ENCODE measurements at places on chromosomes 2 and 18. TPM values are rescaled to one million over a fixed set of nuclear protein-coding genes. Genes with fewer than 3 reads are reported as not detected.

GRCh38 chr2:201203916-201204654 lies 21.1 kb downstream of the CASP10 start:
- no peak for DNase-seq

DUSP19 gene
- total RNA-seq: 0.67 TPM

RPRM gene
- total RNA-seq: 0.22 TPM

- DNase-seq: no peak
These were observed at the start of gene SPIRE1 for GRCh38 chr18:12657684-12658425. Gene SPIRE1, minus strand, starts transcription at chr18:12658107. Its CDS starts 241 bp downstream, at chr18:12657866.

DNA sequence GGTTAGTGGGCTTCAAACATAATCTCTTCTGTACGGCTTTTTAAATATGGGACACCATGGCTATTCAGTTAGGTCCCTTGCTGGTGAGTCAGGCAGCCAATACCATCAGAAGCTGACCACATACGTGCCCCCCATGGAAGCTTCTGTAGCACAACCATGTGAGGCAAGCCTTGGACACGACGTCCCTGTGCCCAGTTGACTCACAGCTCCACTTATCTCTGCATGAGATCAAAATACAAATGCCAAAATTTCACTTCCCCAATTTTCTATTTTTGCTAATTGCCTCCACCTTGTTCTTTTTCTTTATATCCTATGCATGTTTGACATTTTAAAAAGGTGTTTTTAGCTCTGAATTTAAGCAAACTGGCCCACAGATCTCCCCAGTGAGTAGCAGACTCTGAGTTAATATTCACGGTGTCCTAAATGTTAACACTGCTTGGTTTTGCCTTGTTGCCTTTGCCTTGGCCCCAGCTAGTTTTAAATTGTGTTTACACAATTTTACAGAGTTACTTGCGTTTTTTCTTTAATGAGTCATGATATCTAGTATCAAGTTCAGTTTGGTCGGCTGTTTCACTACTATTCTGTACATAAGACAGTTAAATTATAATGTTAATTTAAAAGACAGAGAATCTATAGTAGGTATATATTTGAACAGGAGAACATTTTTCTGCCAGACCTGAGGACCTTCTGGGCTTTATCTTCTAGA lies 77.5 kb downstream of the CDCA7 start:
- no peak for DNase-seq

BOLL gene
- total RNA-seq: not detected

DNA sequence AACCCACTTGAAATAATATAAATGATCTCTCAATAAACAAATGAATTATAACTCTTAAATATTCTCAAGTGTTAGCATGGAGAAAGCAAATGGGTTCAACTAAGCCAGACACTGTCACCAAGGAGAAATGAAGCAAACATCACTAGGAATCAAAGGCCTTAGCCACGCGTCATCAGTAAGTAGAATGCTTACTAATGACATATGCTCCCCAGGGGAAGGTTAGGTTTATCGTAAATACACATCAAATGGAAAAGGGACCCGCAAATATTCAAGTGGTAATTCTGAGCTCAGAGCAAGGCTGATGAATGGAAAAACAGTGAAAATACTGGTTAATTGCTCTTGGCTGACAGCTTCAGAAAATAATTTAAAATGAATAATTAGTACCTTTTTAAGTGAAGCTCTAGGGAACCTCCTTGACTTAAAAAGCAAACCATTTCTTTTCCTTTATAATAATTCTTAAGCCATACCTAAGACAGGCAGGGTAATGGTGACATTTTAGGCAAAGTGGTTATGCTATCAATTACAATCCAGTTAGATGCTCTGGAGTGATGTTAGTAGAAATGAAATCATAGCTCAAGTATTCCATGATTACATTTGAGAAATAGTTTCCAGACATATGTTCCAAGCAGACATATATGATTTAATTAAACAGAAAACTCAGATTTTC lies 101.5 kb downstream of the ALPK2 start:
- DNase-seq: no peak

RIOK3 gene
- total RNA-seq: 59.0 TPM

- no peak for DNase-seq
These were observed 216.3 kb upstream of the SMAD7 start for GRCh38 chr18:49167084-49167483.

PDE1A gene
- total RNA-seq: 7.1 TPM

ANXA4 gene
- total RNA-seq: 58.3 TPM

DNA sequence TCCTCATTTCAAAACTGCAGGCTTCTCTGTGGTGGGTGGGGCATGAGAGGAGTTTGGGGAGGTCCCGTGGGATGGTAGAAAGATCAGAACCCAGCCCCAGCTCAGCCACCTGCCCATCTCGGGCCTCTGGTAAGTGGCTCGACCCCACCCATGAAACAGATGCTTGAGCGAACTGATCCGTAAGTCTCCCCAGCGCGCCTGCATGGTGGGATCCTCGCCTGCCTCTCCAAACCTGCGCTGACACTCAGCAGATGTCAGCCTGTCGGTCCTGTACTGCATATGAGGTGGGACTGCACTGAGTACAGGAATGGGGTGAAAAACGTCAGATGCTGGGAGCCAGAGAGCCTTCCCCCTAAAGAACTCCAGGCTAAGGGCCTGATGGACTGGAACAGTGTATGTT lies 15.9 kb upstream of the RPL31 start:
- DNase-seq: no peak

DNA sequence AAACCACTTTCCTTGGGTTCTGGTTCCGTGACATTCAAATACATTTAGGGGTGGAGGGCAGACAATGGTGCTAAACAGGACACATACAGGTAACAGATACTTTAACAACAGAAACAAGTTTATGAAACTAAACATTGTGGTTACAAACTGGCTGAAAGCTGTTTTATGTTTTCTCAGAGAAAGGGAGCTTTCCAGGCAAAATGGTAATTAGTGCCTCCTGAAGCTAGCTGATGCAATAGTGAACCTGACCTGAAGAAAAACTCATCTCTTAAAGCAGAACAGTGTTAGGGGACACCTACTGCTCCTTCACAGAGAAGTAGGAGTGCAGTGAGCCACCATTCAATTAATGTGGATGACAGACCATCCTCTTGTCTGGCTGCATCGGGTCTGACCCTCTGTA lies 138.9 kb downstream of the CCDC148 start:
- no peak for DNase-seq

STPG4 gene
- total RNA-seq: not detected

- no peak for DNase-seq
These were observed 115.0 kb downstream of the FAM124B start for GRCh38 chr2:224286923-224287322.

CPLX4 gene
- total RNA-seq: not detected

- no peak for DNase-seq
These were observed 151.2 kb upstream of the ALKAL2 start for GRCh38 chr2:439077-439476.

TAF4B gene
- 4.9 TPM for total RNA-seq

DNA sequence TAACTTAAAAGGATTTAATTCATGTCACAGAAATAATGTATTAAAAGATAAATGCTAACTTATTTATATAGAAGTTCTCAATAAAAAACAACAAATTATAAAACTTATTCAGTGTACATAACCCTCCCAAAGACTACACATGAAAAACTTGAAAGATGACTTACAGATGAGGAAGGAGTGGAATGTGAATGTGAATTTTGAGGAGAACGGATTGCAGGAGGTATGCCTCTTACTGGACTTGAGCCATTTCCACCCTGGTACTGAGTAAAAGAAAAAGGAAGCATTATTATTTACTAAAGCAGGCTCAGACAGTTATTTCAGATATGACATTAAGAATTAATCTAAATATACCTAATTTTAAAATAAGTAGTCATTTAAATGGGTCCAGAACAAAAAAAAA lies 104.4 kb downstream of the TLK1 start:
- no peak for DNase-seq

GRCh38 chr2:7845332-7845731 lies 836.5 kb upstream of the ID2 start:
- DNase-seq: no peak

DNA sequence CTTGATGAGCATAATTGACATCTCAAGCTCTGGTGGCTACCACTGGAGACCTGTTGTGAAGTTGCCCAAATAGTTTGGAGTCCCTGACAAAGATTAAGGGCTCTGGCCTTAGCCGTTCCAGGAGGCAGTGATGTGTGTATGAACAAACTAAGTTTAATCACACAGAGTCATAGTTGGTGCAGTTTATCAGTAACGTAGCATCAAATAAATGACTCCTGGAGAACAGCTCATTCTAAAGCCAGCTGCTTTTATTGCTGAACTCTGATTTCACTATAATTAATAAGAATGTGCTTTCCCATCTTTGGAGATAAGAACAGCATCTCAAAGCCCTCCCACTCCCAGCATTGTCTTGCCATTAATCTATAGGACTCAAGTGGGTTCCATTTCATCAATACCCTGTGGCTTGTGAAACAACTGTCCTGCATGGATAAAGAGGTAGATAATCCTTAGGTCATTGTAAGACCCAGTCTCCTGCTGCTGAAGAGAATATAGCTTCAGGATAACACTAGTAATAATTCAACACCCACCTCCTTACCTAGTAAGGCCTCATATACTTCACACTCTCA lies 211.4 kb upstream of the THUMPD2 start:
- no peak for DNase-seq

DNA sequence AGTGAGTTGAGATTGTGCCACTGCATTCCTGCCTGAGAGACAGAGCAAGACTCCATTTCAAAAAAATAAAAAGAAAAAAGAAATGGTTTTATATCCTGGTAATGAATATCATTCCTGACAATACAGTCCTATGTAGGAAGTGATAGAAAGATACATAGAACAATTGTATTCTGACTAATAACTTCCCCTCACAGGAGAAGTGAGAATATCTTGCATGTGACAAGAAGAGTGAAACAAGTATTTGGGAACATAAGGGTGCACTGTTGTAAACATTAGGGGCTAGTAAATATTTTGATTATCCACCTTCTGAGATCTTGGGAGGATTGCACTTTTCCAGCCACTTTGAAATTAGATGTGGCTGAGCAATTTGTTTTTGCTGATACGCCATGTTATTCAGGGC lies 40.7 kb downstream of the KLHL14 start:
- DNase-seq: no peak

GRCh38 chr18:9365406-9365805 lies 30.8 kb downstream of the TWSG1 start:
- no peak for DNase-seq

GRCh38 chr2:120287183-120288015 lies 34.7 kb downstream of the RALB start:
- DNase-seq: no peak

DNA sequence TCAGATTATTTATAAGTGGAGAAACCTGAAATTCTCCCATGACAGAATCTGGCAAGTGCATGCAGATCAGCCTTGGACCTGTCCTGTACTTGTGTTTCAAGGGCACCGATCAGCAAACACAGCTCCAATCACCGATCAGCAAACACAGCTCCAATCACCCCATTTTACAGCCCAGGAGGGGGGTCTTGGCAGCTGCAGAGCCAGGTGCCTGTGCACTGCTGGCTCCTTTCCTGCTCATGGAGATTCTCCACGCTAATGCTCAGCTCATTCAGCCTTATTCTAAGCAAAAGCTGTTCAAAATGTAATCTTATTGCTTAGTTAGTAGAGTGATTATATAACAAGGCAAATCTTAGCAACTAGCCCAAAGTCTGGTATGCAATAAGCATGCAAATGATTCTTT lies 623.1 kb upstream of the HS6ST1 start:
- no peak for DNase-seq

- no peak for DNase-seq
These were observed 11.5 kb downstream of the DPP4 start for GRCh38 chr2:162062559-162062958.

REG1B gene
- 2.6 TPM for total RNA-seq

IRS1 gene
- total RNA-seq: 17.0 TPM

DNA sequence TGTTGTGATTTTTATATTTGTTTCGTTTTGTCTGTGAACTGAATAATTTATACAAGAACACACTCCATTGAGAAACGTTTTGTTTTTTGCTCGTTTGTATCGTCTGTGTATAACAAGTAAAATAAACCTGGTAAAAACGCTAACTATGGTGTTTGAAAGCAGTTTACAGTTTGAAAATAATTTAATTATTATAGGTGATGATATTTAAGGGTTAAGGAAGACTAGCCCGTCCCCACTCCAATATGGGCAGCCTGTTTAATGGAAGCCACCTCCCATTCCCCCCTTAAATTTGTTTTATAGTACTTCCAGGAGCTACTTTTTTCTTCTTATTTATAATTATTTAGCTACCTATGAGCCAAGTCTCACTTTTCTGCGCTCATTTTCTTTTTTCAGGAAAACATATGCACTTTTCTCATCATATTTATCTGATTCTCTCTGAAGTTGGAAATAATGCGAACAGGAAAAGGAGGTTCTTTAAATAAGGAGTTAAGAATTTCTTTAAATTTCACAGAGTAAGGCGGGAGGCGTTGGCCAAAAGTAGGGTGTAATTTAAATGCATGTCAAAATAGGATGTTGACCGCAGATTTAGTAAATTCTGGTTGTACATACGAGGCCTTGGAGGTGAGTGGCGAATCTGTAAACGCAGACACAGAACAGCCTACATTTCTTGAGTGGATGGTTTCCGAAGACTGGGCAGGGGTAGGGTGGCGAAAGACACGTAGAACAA lies 9.8 kb downstream of the TBR1 start:
- DNase-seq: no peak

DNA sequence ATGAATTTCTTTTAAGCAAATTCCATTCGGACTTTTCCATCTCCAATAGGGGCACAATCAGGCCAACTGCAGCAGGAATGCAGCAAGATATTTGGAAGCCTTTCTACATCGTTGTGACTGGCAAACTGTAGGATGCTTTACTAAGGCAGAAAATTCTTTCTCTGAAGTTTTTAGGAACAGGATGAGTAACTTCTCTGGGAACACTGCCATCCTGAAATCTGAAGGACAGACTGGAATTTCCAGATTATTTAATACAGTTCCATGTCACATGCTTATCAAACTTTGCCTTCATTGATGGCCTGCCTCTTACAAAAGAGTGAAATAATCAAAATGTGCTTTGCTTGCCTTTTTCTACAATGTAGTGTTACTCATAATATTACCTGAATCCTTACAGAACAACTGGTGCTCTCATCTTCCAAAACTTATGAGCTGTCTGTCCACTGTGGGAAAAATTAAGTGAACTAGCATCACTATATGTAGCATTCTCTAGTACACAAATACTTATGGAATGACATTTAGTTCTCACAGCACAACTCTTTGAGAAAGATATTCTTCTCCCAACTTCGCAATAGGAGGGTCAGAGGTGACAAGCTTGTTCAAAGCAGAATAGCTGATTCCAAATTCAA lies 32.0 kb upstream of the MAP2 start:
- DNase-seq: no peak

DNA sequence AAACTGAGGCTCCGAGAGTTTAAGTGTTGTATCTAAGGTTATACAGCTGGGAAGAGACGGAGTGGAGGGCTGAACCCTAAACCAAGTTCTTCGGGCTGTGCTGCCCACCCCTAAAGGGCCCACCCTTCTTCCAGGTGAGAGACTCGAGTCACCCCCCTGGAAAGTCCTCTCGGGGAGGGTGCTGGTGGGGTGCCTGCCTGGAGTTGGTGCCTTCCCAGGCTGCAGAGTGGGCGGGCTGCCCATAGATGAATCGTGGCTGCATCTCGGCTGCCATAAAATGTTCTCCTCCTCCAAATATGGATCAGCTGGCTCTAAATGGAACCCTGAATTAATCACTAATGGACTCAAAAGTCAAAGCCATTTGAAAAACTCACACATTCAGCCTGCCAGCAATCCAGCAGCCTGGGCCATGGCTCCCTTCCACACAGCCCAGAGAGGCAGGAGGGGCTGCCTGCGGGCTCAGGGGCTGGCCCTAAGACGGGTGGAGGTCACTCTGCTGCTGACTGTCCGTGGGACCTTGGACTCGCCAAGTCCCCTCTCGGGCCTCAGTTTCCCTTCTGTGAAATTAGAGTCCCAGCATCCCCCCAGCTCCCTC lies 7.7 kb downstream of the CIB4 start:
- DNase-seq: no peak
